Fibroblast of lung (primary cell): ENCODE measurements at places on chromosomes 16 and 17. TPM values are rescaled to one million over a fixed set of nuclear protein-coding genes. Genes with fewer than 3 reads are reported as not detected.

The TEX19 gene
- total RNA-seq, result 0.17 TPM in 1 of 2 replicates, not detected in the other

The CENPV gene
- 9.2 and 9.8 TPM in 2 replicates for total RNA-seq

The CEP295NL gene
- 2.3 and 2.8 TPM in 2 replicates for total RNA-seq

The NT5C gene
- 25.7 and 29.9 TPM in 2 replicates for total RNA-seq

The IL17C gene
- total RNA-seq, result not detected in 2 replicates

The IRX5 gene
- under 0.01 and 0.17 TPM in 2 replicates for total RNA-seq

The POLR2C gene
- 105 and 106 TPM in 2 replicates for total RNA-seq

The GUCY2D gene
- not detected in 2 replicates for total RNA-seq

The NLRC5 gene
- 23.6 and 43.6 TPM in 2 replicates for total RNA-seq

The SLC4A1 gene
- total RNA-seq, result not detected in 2 replicates

The PDILT gene
- not detected in 2 replicates for total RNA-seq

The C17orf113 gene
- 0.26 and 0.66 TPM in 2 replicates for total RNA-seq

The TAT gene
- total RNA-seq, result not detected in 2 replicates

The GRAP gene
- under 0.01 TPM in 1 of 2 replicates, not detected in the other for total RNA-seq

The PRSS8 gene
- not detected in 2 replicates for total RNA-seq

The PIRT gene
- not detected in 2 replicates for total RNA-seq

The KREMEN2 gene
- not detected in 2 replicates for total RNA-seq

The CCL11 gene
- total RNA-seq, result not detected in 2 replicates

The TPSG1 gene
- not detected in 2 replicates for total RNA-seq

The TP53TG3 gene
- 0.17 TPM in 1 of 2 replicates, not detected in the other for total RNA-seq

The KRT27 gene
- not detected in 2 replicates for total RNA-seq

The MT1H gene
- not detected in 2 replicates for total RNA-seq

The WFIKKN1 gene
- total RNA-seq, result under 0.01 and 0.17 TPM in 2 replicates

The IGFBP4 gene
- total RNA-seq, result 312 and 436 TPM in 2 replicates

The ZFHX3 gene
- total RNA-seq, result 5.4 and 7.3 TPM in 2 replicates

The NPIPA2 gene
- total RNA-seq, result 0.77 and 0.99 TPM in 2 replicates

The DPH1 gene
- total RNA-seq, result 21.3 and 23.1 TPM in 2 replicates

The CDRT4 gene
- total RNA-seq, result 0.77 and 2.3 TPM in 2 replicates

The TERB1 gene
- under 0.01 and 0.17 TPM in 2 replicates for total RNA-seq

The STX4 gene
- total RNA-seq, result 28.0 and 37.5 TPM in 2 replicates

The TMEM238L gene
- total RNA-seq, result not detected in 2 replicates

The GALNS gene
- total RNA-seq, result 20.8 and 29.6 TPM in 2 replicates

The TNS4 gene
- total RNA-seq, result under 0.01 TPM in 1 of 2 replicates, not detected in the other

The GSG1L gene
- under 0.01 TPM in 1 of 2 replicates, not detected in the other for total RNA-seq

The ZNF205 gene
- total RNA-seq, result 16.0 and 16.4 TPM in 2 replicates

The KCNH6 gene
- not detected in 2 replicates for total RNA-seq

The KRTAP2-3 gene
- not detected in 2 replicates for total RNA-seq

The OR3A2 gene
- under 0.01 TPM in 1 of 2 replicates, not detected in the other for total RNA-seq

The TBC1D3H gene
- not detected in 2 replicates for total RNA-seq

The PRSS53 gene
- total RNA-seq, result 1.0 and 1.7 TPM in 2 replicates

The EPX gene
- total RNA-seq, result not detected in 2 replicates

The DBNDD1 gene
- total RNA-seq, result 1.3 and 3.6 TPM in 2 replicates

The HOXB13 gene
- total RNA-seq, result not detected in 2 replicates

The NLRC3 gene
- total RNA-seq, result under 0.01 and 0.17 TPM in 2 replicates

The EVPLL gene
- not detected in 2 replicates for total RNA-seq

The BRIP1 gene
- total RNA-seq, result 2.6 and 4.0 TPM in 2 replicates

The TBC1D3G gene
- not detected in 2 replicates for total RNA-seq

The SPSB3 gene
- 30.6 and 32.7 TPM in 2 replicates for total RNA-seq
